T-helper 2 cell treated with Interferon-gamma antibody and Interleukin-4, amounts not matched to agents 5 μg/mL and 100 μg/mL, for 36 hours (primary cell): ENCODE measurements at places on chromosomes 2 and 18.

- H3K4me1 ChIP-seq, result no peaks in the 10 kb centered on the region
- H3K27me3 ChIP-seq, result no peaks in the 10 kb centered on the region
- DNase-seq, result no peak
- no peak overlapping the region for H3K27ac ChIP-seq
Measured at GRCh38 chr2:149733936-149734685, 146.5 kb upstream of the MMADHC start.

- H3K27me3 ChIP-seq, result peaks cover 4% of the 10 kb centered on the region
- no peak overlapping the region for H3K27ac ChIP-seq
- no peaks in the 10 kb centered on the region for H3K4me1 ChIP-seq
- no peak for DNase-seq
- H3K4me3 ChIP-seq, result no peak overlapping the region
Measured at GRCh38 chr2:37793004-37793403, 121.6 kb upstream of the CDC42EP3 start.

DNA sequence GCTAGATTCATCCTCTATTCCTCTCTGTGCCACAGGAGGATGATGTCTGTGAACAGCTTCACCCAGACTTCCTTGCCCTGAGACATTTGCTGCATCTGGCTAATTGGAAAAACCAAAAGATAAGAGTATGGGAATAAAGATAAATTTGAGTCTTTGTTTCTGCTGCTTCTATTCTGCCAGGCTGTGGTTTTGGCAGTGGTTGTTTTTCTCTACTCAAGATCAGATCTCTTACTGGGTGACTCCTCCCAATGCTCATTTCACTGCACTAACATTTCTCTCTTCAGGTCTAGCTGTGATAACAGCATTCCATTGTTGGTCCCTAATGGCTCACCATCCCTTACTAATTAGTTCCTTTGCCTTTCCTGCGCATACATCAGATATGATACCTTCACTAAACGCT, 89.5 kb downstream of the CALCRL start:
- H3K27ac ChIP-seq, result no peak overlapping the region
- no peaks in the 10 kb centered on the region for H3K27me3 ChIP-seq
- no peaks in the 10 kb centered on the region for H3K4me1 ChIP-seq
- H3K4me3 ChIP-seq, result no peak overlapping the region
- DNase-seq, result no peak
- H3K36me3 ChIP-seq, result no peaks in the 10 kb centered on the region

GRCh38 chr2:3426615-3427014, 47.1 kb downstream of the TRAPPC12 start:
- peaks cover 35% of the 10 kb centered on the region for H3K36me3 ChIP-seq
- peaks cover 2% of the 10 kb centered on the region for H3K4me1 ChIP-seq
- no peak overlapping the region for H3K27ac ChIP-seq
- DNase-seq, result no peak
- no peak overlapping the region for H3K4me3 ChIP-seq
- H3K27me3 ChIP-seq, result no peaks in the 10 kb centered on the region

DNA sequence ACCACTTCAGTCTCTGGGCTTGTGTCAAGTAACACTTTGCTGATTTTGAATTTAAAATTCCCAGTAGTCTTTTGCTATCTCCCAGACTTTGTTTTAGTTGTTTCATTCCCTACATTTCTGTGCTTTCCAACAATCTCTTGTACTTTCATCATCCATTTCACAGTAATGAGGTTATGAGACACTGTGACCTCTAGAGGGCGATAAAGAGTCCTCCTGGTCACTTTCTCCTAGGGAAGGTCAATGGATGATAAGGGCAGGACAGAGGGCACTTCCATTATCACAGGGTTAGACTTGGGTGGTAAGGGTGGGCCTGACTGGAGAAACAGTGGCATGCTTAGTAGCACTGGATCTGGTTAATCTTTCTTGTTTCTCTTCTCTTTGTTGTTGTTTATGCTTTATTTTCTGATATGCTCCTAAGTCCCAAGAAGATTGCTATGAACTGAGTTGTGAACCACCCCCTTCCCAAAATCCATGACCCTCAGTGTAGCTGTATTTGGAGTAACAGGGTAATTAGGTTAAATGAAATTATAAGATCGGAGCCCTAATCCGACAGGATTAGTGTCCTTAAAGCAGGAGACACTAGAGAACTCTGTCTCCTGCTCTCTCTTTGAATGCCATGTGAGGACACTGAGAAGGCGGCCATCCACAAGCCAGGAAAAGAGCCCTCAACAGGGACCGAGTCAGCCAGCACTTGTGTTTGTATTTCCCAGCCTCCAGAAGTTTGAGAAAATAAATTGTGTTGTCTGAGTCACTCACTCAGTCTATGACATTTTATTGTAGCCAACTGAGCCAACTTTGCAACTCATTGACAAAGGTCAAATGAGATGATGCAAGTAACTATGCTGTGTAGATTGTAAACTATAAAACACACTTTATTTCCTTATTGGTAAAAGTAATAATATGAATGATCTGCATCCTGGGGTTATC, 779.2 kb downstream of the CNTNAP5 start:
- no peak for DNase-seq
- H3K4me1 ChIP-seq, result no peaks in the 10 kb centered on the region
- no peak overlapping the region for H3K27ac ChIP-seq
- H3K27me3 ChIP-seq, result no peaks in the 10 kb centered on the region

DNA sequence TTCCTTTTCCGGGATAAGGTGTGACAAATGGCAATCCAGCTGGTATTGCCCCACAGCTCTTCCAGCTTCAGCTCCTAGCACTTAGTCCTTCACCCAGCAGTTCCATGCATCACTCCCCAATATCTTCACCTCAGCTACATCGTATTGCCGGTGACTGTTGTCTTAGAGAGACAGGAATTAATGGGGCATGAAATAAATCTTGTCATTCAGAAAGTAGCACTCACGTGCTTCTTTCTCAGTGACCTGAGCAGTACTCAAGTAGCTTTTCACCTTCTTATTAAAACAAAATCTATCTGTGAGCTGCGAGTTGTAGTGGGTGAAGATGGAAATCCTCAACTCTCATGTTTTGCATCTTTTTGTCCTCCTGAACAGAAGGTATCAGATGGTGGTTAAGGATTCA, 72.8 kb downstream of the PTH2R start:
- H3K4me3 ChIP-seq, result no peak overlapping the region
- no peaks in the 10 kb centered on the region for H3K27me3 ChIP-seq
- no peak for DNase-seq
- no peaks in the 10 kb centered on the region for H3K4me1 ChIP-seq
